ENCODE measurements at places on chromosomes 13 and 19. TPM values are rescaled to one million over a fixed set of nuclear protein-coding genes. Genes with fewer than 3 reads are reported as not detected.

DNA sequence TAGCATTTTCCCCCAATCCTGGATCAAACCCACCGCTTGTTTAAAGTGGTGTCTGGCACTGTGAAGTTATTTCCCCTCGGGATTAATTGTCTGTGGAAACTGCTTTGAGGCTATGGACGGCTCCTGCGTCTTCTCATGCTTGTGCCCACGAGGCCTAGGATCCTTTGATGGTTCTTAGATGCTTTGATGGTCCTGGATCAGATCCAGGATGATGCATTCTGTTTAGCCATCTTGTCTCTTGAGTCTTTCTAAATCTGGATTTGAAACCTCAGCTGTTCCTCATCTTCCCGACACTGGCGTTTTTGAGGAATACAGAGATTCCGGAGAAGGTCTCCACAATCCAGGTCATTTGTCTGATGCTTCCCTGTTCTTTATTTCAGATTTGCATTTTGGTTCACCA is 36.1 kb upstream of the USP29 start:
- DNase-seq: no peak

GRCh38 chr19:47302249-47302648 is 7.4 kb upstream of the C5AR1 start:
- DNase-seq: no peak

GRCh38 chr13:58655086-58655485 is 1023.5 kb downstream of the PCDH17 start:
- DNase-seq: no peak

GRCh38 chr13:20028953-20029352 is 70.4 kb downstream of the ZMYM2 start:
- no peak for DNase-seq

- DNase-seq: no peak
Measured at GRCh38 chr13:25379011-25379410, 7.2 kb downstream of the ATP8A2 start.

DNA sequence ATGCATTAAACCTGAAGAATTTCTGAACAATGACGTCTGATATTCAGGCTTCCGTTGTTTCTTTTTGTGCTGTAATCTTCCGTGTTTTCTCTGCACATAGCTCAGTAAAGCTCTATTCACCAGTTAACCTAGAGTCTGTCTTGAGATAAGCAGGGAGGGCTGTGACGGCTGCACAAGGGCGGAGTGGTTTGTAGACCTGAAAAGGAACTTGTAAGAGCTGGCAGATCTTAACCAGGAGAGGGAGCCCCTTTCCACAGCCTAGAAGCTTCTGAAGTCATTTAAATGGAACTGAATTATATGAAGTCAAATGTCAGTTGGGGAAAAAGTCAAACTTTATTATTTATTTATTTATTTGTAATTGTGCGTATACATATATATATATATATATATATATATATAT is 27.5 kb downstream of the DPRX start:
- DNase-seq: no peak

KLK1 gene
- not detected for total RNA-seq

OR7G3 gene
- total RNA-seq: not detected

CEACAM1 gene
- total RNA-seq: 1.3 TPM

GRIK5 gene
- total RNA-seq: 0.34 TPM

ATXN8OS gene
- total RNA-seq: not detected

VSTM2B gene
- not detected for total RNA-seq

FSTL3 gene
- total RNA-seq: 4.2 TPM

Measured in naive thymus-derived CD8-positive, alpha-beta T cell (primary cell).